ENCODE measurements at places on chromosomes 2 and 18. TPM values are rescaled to one million over a fixed set of nuclear protein-coding genes. Genes with fewer than 3 reads are reported as not detected.

DNA sequence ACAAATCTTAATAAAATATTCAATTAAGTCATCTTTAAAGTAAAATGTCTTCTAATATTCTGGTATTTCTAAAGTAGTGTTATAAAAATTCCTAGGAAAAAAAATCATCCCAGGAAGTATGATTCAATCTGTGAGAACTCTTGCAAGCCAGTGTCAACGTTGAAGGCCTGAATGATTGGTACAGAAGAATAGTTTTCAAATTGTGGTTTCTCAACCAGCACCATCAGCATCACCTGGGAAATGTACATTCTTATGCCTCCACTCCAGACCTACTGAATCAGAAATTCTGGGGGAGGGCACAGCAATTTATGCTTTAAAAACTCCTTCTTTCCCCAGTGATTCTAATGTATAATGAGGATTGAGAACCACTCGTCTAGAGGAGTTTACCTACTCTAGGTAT lies 62.3 kb upstream of the C2orf15 start:
- no peaks in the 10 kb centered on the region for H3K4me1 ChIP-seq
- no peaks in the 10 kb centered on the region for H3K36me3 ChIP-seq
- no peak overlapping the region for H3K27ac ChIP-seq
- no peak for DNase-seq
- H3K27me3 ChIP-seq: peaks cover 30% of the 10 kb centered on the region

DNA sequence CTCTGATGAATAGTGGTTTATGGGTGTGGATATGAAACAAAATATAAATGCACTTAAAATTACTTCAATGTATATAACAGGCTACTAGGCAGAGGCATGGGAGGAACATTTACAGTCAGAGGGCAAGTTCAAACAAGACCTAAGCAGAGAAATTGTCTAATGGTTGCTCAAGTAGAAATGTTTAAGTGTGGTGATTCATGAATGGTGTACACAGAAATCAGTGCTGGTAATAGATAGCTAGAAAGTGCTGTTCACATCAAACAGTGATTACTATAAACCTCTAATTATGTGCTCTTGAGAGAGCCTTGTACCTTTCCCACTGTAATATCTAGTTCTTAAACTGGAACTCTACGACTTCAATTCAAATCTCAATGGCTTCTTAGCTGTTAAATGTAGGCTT lies 485.1 kb downstream of the NRXN1 start:
- no peaks in the 10 kb centered on the region for H3K36me3 ChIP-seq
- no peak overlapping the region for H3K4me3 ChIP-seq
- DNase-seq: no peak
- H3K4me1 ChIP-seq: no peaks in the 10 kb centered on the region

GRCh38 chr2:25373269-25373981 lies 31.7 kb upstream of the DNMT3A start:
- no peak for DNase-seq
- H3K27me3 ChIP-seq: no peaks in the 10 kb centered on the region
- H3K4me1 ChIP-seq: peaks cover 29% of the 10 kb centered on the region
- H3K27ac ChIP-seq: peak overlapping the region; percentile 92

GRCh38 chr2:111221701-111222100 lies 101.0 kb downstream of the BCL2L11 start:
- no peak overlapping the region for H3K27ac ChIP-seq
- H3K36me3 ChIP-seq: no peaks in the 10 kb centered on the region
- H3K27me3 ChIP-seq: no peaks in the 10 kb centered on the region
- no peak overlapping the region for H3K4me3 ChIP-seq

Gene FABP1
- 244 TPM for total RNA-seq

Gene KRTCAP3
- 19.3 TPM for total RNA-seq

Measured in hepatocyte (in vitro differentiated cells).